ENCODE measurements at places on chromosomes 5 and 9. TPM values are rescaled to one million over a fixed set of nuclear protein-coding genes. Genes with fewer than 3 reads are reported as not detected.

Gene PLPPR1
- not detected for total RNA-seq

DNA sequence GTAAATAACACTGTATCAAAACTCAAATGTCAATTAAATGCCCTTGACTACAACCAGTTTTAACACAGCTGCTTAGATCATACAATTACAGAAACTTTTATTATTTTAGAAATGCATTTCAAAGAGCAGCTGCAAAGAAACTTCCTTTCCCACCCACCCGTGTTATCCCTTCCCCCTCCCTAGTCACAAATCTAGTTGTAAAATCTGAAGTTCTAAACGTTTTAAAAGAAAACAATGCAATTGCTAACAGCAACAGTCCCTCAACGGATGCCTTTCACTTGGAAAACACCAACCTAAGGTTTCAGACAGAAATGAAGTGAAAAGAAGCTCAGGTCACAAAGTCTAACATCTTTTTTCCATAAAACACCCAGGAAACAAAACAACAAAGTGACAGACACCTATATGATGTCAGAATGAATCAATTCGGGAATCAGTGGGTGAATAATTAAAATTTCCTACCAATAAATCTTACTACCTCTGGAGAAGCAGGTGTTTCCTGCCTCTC lies 100.3 kb downstream of the FBXW11 start:
- H3K4me1 ChIP-seq: peaks cover 6% of the 10 kb centered on the region
- H3K27me3 ChIP-seq: no peaks in the 10 kb centered on the region
- H3K36me3 ChIP-seq: peaks cover 3% of the 10 kb centered on the region
- no peak overlapping the region for H3K27ac ChIP-seq

Gene NR2F1
- total RNA-seq: not detected

- no peak for DNase-seq
- H3K36me3 ChIP-seq: no peaks in the 10 kb centered on the region
- H3K27ac ChIP-seq: no peak overlapping the region
- H3K4me1 ChIP-seq: no peaks in the 10 kb centered on the region
- no peak overlapping the region for H3K4me3 ChIP-seq
Observed at GRCh38 chr9:4177970-4178758, 121.7 kb downstream of the GLIS3 start.

Gene C1QTNF2
- total RNA-seq: not detected

Gene TMEM171
- not detected for total RNA-seq

DNA sequence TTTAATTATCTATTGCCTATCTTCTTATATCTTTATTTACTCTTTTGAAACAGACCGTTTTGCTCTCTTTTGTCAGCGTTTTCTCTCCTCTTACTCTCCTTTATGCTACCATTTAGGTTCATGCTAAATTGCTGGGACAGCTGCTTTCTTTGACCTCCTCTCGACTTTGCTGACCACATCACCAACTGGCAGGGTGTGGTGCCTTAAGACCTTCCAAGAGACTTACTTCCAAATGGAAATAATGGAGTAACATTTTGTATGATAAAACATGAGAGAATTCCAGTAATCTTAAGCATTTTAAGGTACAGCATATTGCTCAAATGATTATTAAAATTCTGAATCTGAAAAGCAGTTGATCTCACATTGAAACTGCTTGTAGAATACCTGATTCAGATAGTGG lies 71.5 kb upstream of the MEF2C start:
- no peaks in the 10 kb centered on the region for H3K4me1 ChIP-seq
- no peak for DNase-seq
- H3K36me3 ChIP-seq: no peaks in the 10 kb centered on the region
- no peak overlapping the region for H3K27ac ChIP-seq

GRCh38 chr9:6646293-6646636 lies 736 bp upstream of the GLDC start:
- H3K27me3 ChIP-seq: peaks cover 35% of the 10 kb centered on the region
- peaks cover 24% of the 10 kb centered on the region for H3K4me1 ChIP-seq
- no peak overlapping the region for H3K27ac ChIP-seq
- H3K4me3 ChIP-seq: peak overlapping the region; percentile 66
- DNase-seq: no peak

DNA sequence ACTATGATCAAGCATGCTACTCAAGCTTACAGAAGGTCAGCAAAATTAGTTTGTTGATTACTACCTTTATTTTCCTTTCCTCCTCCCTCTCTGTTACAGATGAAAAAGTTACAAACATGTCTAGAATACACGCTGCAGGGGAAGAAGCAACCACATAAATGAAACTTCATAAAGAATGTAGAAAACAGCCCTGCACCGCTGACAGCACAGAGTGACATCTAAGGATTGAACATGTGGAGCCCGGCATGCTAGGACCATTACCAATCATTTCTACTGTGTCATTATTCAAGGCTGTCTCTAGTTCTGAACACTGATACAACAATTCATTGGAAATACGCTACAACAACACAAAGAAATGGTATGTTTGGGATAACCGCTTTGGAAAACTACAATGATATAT lies 261.1 kb downstream of the MLLT3 start:
- DNase-seq: no peak
- no peak overlapping the region for H3K27ac ChIP-seq
- no peaks in the 10 kb centered on the region for H3K27me3 ChIP-seq
- peaks cover 5% of the 10 kb centered on the region for H3K4me1 ChIP-seq

- H3K27ac ChIP-seq: no peak overlapping the region
- H3K27me3 ChIP-seq: no peaks in the 10 kb centered on the region
- DNase-seq: no peak
- H3K4me3 ChIP-seq: no peak overlapping the region
- H3K4me1 ChIP-seq: no peaks in the 10 kb centered on the region
Observed at GRCh38 chr5:56360816-56361215, 127.7 kb upstream of the ANKRD55 start.

DNA sequence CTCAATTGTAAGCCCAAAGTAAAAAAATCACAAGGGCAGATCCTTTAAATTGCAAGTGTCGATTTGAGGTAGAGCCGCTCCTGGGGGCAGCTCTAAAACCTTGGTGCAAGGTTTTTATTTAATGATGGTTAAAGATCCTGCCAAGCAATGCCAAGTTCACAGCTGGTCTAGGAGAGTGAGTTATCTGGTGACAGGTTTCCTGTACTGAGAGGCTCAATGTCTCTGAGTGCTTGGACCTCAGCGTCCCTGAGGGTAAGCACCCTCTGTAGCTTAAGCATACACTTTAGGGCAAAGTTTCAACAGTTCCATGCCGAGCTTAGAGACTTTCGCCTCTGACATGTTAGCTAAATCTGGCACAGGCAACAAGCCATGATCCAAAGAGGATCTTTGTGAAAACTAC lies 119.8 kb upstream of the EGFLAM start:
- H3K27me3 ChIP-seq: no peaks in the 10 kb centered on the region
- H3K27ac ChIP-seq: no peak overlapping the region
- no peaks in the 10 kb centered on the region for H3K4me1 ChIP-seq
- H3K36me3 ChIP-seq: no peaks in the 10 kb centered on the region

Gene RGS7BP
- not detected for total RNA-seq

DNA sequence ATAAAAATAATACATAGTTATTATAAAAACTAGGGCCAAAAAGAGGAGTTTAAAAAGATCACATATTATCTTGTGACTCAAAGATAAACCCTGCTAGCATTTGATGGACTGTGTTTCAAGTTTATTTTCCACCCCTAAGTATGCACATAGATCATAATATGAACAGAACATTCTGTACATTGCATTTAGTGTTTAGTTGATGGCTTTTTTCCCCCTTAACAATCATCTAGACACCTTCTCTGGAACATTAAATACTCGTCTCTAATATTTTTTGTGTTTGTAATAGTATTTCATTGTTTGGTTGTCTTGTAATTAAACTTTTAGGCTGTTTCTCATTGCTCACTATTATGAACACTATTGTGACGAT lies 10.5 kb downstream of the COL15A1 start:
- H3K4me3 ChIP-seq: no peak overlapping the region
- H3K27ac ChIP-seq: no peak overlapping the region
- H3K27me3 ChIP-seq: peaks cover 5% of the 10 kb centered on the region
- no peaks in the 10 kb centered on the region for H3K4me1 ChIP-seq
- H3K36me3 ChIP-seq: no peaks in the 10 kb centered on the region
- no peak for DNase-seq

GRCh38 chr9:87524061-87524460 lies 26.4 kb downstream of the DAPK1 start:
- H3K36me3 ChIP-seq: no peaks in the 10 kb centered on the region
- no peaks in the 10 kb centered on the region for H3K27me3 ChIP-seq
- H3K4me1 ChIP-seq: no peaks in the 10 kb centered on the region
- H3K27ac ChIP-seq: no peak overlapping the region

Gene SVEP1
- not detected for total RNA-seq

DNA sequence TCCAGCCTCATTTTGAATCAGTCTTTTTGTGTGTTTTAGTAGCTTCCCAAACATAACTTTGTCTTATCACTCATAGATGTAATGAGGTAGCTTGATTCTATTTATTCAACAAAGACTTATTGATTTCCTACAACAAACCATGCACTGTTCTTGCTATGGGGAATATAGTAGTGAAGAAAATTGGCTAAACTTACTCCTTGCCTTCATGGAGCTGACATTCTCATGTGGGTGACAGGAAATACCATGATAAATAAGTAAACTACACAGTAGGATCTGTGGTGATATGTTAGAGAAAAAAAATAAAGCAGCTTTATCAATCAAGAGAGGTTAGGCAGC lies 255.7 kb upstream of the TNC start:
- no peak overlapping the region for H3K27ac ChIP-seq
- H3K27me3 ChIP-seq: no peaks in the 10 kb centered on the region
- no peak overlapping the region for H3K4me3 ChIP-seq
- H3K36me3 ChIP-seq: no peaks in the 10 kb centered on the region
- DNase-seq: no peak

Gene CAMK4
- total RNA-seq: 225 TPM

DNA sequence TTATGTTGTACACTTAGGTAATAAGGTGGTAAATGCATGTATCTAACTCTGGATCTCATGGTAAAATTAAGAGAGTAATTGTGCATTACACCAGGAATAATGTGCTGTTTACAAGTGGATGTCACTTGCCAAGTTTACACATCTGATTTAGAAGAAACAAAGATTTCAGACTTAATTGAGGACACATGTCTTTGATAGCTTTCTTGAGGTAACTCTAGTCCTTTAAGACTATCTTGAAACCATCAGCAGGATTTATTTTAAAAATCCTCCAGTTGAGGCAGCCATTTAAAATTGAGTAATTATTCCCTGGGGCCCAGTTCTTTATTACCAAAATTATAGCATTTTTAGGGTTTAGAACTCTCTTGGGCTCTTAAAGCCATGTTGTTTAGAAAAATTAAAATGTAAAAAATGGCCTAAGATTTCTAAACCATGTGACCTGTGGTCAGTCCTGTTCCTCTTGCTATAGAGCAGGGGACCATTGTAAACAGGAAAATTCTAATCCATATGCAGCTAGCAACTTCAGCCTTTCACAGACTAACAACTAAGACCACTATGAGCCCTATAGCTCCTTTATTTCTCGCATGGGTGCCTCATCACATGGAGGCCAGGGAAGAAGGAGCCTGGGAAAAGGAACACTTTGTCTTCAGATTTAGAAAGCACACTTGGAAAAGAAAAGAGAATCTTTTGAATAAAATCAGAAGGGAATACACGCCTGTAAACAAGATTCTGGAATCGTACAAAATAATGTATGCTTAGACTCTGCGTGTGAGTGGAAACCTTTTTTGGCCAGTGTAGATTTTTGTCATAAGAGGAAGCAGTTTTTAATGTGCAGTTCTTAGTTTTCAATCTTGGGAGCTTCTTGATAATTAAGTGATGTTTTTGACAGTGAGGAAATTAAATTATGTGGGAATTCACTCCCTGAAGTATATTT lies 71.2 kb downstream of the ZSWIM6 start:
- no peak for DNase-seq
- no peak overlapping the region for H3K27ac ChIP-seq
- H3K4me1 ChIP-seq: no peaks in the 10 kb centered on the region
- no peaks in the 10 kb centered on the region for H3K27me3 ChIP-seq
- H3K4me3 ChIP-seq: no peak overlapping the region

Gene SELENOP
- 0.36 TPM for total RNA-seq

DNA sequence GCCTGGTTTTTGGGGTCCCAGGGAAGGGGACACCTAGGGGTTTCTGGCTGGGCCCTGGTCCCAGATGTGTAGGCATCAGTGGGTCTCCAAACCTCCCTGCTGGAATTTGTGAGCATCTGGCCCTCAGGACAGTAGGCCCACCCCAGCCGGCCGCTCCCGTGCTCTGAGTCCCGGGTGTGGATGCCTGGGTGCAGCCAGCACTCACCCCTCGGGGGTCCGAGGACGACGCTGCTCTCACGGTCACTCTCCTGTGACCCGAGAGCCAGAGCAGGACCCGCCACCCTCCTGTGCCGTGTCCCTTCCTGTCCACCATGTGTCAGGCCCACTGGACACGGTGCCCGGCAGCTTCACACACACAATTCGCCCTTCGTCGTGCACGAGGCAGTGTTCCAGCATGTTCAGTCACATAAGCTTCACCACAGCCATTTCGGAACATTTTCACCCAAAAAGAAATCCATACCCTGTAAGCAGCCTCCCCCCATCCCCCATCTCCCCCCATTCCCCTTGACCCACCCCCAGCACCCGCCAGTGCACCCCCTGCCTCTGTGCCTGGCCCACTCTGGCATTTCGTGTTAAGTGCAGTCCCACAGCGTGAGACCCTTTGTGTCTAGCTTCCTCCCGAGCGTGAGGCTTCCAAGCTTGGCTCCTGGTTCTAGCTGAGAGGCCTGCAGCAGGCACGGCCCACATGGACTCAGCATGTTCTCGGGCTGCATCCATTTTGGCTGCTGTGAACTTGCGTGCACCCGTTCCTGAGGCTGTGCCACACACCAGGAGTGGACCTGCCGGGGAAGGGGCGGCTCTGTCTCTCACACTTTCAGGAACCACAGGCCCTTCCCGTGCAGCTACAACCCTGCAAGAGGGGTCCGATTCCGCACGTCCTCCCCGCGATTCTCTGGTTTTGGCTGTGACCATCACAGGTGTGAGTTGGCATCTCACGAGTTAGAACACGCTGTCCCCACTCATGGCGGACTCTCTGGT lies 40.5 kb downstream of the NKD2 start:
- H3K27ac ChIP-seq: no peak overlapping the region
- no peak for DNase-seq
- no peaks in the 10 kb centered on the region for H3K27me3 ChIP-seq
- H3K36me3 ChIP-seq: peaks cover 21% of the 10 kb centered on the region
- no peaks in the 10 kb centered on the region for H3K4me1 ChIP-seq

Gene AGXT2
- total RNA-seq: not detected
